Fibroblast of skin of abdomen (primary cell): ENCODE measurements at places on chromosomes 4 and X.

GRCh38 chr4:38230821-38231563, 270.8 kb downstream of the PTTG2 start:
- no peak for DNase-seq

GRCh38 chr4:12545812-12546211, 938.3 kb downstream of the RAB28 start:
- DNase-seq: no peak

GRCh38 chr4:71411981-71412380, 73.2 kb downstream of the SLC4A4 start:
- peak; percentile 77 for DNase-seq

- DNase-seq: no peak
Observed at GRCh38 chr4:89957046-89957926, 62.6 kb downstream of the MMRN1 start.

GRCh38 chr4:71241501-71242288, 97.1 kb upstream of the SLC4A4 start:
- no peak for DNase-seq

GRCh38 chrX:31271615-31272471, 200.0 kb upstream of the FTHL17 start:
- peak; percentile 14 for DNase-seq

- DNase-seq: no peak
Observed at GRCh38 chr4:176825586-176825985, 32.9 kb upstream of the VEGFC start.

DNA sequence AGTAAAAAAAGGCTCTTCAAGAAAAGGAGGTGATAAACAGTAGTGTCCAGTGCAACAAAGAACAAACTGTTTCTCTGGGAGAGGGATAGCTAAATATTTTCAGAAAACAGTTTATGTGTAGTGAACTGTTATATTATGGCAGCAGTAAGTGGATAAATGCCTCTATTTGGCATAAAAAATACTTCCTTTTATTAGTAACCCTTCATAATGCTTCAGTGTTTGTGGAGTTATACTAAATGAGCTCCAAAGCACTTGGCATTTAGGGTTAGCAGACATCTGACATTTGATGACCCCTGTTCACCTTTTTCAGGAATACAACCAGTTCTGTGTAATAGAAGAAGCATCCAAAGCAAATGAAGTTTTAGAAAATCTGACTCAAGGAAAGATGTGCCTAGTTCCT, 31.9 kb downstream of the TRAPPC11 start:
- DNase-seq: no peak

DNA sequence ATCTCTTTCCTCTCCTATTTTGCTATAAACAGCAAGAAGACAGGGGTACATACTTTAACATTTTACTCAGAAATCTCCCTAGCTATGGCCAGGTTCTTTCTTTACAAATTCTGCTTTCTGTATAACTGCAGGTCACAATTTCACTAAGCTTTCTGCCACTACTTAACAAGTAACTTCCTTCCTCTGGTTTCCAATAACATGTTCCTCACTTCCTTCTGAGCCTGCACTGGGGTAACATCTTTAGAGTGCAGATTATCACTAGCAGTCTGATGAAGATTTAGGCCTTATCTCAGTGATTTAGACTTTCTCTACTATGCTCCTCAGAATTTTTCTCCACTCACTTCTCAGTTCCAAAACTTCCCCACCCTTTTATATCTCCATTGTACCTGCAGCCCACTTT, 1930.5 kb upstream of the AGA start:
- DNase-seq: no peak

GRCh38 chr4:25651682-25652081, 4.0 kb upstream of the SLC34A2 start:
- DNase-seq: no peak
